Mammary epithelial cell (primary cell): ENCODE measurements at places on chromosomes 12 and 14. TPM values are rescaled to one million over a fixed set of nuclear protein-coding genes. Genes with fewer than 3 reads are reported as not detected.

The NRL gene
- 1.5 TPM for total RNA-seq

- no peak for DNase-seq
These were observed 7.1 kb upstream of the ZDHHC22 start for GRCh38 chr14:77148510-77149231.

DNA sequence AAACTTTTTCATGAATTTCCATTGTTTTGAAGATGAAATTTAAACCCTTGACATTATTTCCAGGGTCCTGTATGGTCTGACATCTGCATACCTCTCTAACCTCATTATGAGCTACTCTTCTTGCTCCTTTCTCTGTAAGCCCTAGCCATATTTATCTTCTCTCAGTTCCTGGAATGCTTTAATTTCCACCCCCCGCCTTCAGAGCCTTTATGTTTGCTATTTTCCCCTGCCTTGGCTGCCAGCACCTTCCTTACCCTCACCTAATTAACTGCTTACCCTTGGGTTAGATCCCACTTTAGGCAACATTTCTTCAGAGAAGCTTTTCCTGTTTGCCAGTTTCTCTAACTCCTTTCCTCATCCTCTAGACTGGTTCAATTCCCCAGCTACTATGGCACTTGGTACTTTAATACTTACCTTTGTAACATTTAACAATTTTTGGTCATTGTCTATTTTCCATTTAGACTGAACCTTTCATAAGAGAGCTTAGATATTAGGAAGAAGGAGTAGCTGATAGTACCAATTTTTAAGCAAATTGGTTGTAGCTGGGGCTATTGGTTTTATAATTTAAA lies 6.0 kb downstream of the STYX start:
- DNase-seq = no peak

DNA sequence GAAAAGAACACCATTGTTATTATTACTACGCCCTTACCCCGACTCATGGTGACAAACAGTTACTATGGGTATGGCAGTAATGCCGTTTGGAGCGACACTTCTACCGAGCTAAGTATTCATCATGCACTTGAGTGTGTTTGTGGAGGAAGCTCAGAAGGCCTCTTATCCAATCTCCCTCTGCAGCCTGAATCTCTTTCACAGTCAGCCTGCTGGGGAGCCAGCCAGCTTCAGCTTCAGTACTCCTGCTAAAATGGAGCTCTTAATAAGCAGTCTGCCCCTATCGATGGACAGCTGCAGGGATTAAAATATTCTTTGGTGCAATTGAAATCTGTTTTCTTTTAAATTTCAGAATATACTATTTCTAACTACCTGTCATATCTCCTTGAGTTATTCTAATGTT lies 24.7 kb upstream of the ATP5MC2 start:
- DNase-seq = no peak

GRCh38 chr12:52580496-52580895 lies 6.9 kb upstream of the KRT74 start:
- DNase-seq = no peak

The TSPAN8 gene
- total RNA-seq = not detected

The TAS2R20 gene
- 1.4 and 1.7 TPM in 2 replicates for total RNA-seq

The CAPS2 gene
- total RNA-seq = 8.5 TPM

The KRT79 gene
- not detected for total RNA-seq

DNA sequence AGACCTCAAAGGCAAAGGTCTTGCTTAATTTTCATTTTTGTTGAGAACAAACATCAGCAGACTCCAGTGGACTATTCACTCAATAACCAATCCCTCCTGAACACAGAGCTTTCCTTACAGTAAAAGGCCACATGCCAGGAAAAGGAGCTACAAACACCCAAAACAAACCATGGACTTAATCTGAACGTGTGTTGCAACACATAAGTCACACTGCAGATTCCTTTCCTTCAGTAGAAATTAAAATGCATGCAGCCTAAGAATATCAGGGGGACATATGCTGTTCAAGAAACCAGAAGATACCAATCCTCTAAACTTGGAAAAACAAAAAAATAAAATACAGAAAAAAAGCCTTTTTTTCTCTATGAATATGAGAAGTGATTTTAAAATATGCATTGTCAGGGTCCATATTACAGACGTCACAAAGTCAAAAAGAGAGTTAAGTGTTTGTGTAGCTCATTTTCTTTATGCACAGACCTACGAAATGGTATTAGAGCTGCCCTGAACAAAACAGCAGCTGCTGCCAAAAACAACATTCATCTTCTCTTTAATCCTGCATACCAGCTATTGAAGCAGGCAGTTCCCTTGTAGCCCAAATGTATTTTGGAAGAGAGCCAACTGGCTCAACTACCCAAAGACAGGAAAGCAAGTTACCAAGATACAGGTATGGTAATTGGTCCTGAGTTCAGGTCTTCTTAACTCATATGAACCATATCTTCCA lies 26.2 kb downstream of the KITLG start:
- peak; percentile 77 for DNase-seq

The NAV3 gene
- total RNA-seq = 2.8 TPM

DNA sequence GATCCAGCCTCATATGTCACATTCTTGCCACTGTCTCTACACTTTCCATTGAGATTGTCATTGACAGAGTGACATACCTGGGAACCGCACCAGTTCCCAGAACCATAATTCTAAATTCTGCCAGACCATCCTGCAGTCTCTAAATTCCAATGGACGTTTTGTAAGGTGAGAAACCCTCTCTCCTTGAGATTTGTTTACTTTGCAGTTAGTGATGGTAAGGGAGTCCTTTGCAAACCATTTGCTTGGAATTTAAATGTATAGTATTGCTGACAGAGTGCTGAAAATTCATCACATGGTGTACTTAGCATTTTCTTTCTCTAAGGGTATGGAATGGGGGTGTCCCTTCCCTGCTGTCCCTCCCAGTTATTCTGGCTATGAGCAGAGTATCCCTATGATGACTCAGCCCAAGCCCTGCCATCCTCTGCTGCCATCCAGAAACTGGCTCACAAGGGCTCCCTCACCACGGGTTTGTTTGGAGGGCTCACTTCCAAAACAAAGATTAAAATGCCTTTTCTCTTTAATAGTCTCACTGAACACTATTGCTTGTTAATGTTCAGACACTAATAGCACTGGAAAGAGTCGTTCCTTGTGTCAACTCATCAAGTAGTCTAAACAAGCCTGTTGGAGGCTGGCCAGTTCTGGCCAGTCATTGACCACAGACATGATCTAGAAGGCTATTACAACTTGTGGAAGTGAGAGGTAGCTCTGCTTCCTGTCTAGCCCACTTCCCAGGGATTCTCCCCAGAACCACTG lies 129.0 kb upstream of the HMGA2 start:
- DNase-seq = peak; percentile 98

- no peak for DNase-seq
These were observed 19.0 kb upstream of the KRAS start for GRCh38 chr12:25269701-25270100.

The IL22 gene
- total RNA-seq = not detected

The RHEBL1 gene
- total RNA-seq = 1.7 and 2.3 TPM in 2 replicates

- no peak for DNase-seq
These were observed 3.7 kb upstream of the TAS2R19 start for GRCh38 chr12:11026118-11026517.

DNA sequence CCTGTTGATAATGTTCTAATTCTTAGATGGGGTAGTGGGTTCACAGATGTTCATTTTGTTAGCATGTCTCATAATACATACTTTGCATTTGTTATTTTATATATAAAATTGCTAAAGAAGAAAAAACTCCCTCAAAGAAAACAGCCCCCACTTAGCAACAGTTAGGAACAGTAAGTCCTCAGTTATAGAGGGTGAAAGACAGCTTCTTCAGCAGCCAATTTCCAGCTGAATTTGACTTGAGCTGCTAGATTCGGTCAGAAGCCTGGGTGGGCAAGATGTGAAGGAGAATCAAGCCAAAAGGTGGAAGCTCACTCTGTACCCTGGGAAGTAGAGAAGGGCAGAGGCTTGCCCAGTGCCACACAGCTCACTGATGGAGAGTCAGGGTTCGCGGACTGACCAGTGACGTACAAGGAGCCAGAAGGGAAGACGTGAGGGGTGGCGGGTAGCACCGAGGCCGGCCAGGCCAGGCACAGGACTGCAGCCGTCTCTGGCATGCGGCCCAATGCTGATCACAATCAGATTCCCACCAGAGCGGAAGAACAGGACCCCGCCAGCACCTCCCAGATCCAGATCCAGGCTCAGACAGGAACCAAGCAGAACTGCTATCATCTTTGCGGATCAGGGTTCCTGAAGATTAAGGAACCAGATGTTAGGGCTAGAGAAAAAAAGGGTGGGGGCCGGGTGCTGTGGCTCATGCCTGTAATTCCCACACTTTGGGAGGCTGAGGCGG lies 30.4 kb upstream of the VWF start:
- DNase-seq = no peak

The KLRK1 gene
- not detected in 2 replicates for total RNA-seq
